ENCODE measurements at places on chromosomes 7 and 10. TPM values are rescaled to one million over a fixed set of nuclear protein-coding genes. Genes with fewer than 3 reads are reported as not detected.

IL6 gene
- 22.0 TPM for total RNA-seq

FAM25A gene
- not detected for total RNA-seq

TMEM229A gene
- not detected for total RNA-seq

NUTM2B gene
- total RNA-seq = 0.88 TPM

ZNF425 gene
- 3.3 TPM for total RNA-seq

HYAL4 gene
- total RNA-seq = not detected

ANKIB1 gene
- total RNA-seq = 40.1 TPM

EFCAB10 gene
- total RNA-seq = not detected

C10orf143 gene
- 4.9 TPM for total RNA-seq

NUPR2 gene
- not detected for total RNA-seq

SLC16A9 gene
- 0.54 TPM for total RNA-seq

ODAD2 gene
- 1.3 TPM for total RNA-seq

AQP1 gene
- total RNA-seq = not detected

PNLIPRP1 gene
- not detected for total RNA-seq

CALHM3 gene
- not detected for total RNA-seq

ZNF727 gene
- total RNA-seq = not detected

DNA sequence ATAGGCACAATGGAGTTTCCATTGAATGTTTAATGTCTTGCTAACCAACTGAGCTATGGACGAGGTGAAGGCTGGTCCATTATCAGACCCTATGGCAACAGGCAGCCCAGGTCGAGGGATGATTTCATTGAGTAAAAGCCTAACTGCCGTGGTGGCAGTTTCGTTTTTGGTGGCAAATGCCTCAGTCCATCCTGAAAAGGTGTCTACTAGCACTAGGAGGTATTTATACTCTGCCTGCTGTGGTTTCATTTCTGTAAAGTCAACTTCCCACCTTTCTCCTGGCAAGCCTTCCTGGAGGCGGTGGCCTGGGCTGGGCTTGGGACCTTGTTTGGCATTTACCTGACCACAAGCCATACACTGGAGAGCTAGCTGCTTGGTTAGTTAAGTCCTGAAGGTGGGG lies 75.8 kb downstream of the PRR15 start:
- no peak for DNase-seq

GRCh38 chr7:114760477-114760876 lies 161.4 kb upstream of the MDFIC start:
- no peak for DNase-seq

DNA sequence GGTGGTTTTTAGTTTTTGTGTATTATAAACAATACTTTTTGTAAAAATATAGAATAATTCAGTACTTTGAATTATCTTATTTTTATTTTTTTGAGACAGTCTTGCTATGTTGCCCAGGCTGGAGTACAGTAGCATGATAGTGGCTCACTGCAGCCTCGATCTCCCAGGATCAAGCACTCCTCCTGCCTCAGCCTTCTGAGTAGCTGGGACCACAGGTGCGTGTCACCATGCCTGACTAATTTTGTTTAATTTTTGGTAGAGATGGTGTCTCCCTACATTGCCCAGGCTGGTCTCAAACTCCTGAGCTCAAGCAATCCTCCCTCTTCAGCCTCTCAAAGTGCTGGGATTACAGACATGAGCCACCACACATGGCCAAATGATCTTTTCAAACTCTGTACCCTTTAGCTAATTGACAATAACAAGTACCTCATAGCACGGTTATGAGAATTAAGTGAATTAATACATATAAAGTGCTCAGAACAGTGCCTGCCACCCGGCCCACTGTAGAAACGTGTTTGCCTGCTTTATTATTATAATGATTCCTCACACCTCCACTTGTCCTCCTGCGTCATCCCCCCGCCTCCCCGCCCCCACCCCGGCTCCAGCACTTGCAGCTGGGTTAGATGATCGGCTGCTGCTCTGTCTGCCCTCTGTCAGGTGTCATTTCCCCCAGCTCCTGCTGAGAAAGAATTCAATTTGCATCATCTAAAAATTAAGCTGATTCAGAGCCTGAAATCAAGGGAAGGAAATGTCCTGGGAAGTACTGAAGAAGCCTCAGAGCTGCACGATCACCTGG lies 53.6 kb upstream of the NRF1 start:
- DNase-seq = no peak

DNA sequence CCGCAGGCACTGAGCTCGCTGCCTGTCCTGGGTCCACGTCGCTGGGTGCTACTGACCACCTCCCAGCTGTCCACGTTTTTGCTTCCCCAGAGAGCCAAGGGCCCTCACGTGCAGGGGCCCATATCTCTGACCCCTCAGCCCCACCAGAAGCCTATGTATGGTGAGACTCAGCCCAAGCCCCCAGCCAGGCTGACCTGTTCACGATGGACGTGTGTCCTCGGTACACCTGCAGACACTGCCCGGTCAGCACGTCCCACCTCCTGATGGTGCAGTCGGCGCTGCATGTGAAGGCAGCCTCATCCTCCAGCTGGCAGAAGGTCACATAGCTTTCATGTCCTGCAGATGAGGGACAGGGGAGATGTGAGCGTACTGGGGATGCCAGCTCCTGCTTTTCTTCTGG lies 9.9 kb downstream of the WDR86 start:
- no peak for DNase-seq

- no peak for DNase-seq
These were observed 743 bp upstream of the ZCCHC24 start for GRCh38 chr10:79445977-79446757.

- no peak for DNase-seq
These were observed 4.8 kb downstream of the BTRC start for GRCh38 chr10:101358706-101359300.

GRCh38 chr10:29246449-29246848 lies 42.4 kb upstream of the LYZL1 start:
- DNase-seq = no peak

- peak; percentile 84 for DNase-seq
These were observed 11.8 kb upstream of the RRP12 start for GRCh38 chr10:97412891-97413304.

- DNase-seq = no peak
These were observed 44.2 kb upstream of the FHIP2A start for GRCh38 chr10:114777415-114777814.

DNA sequence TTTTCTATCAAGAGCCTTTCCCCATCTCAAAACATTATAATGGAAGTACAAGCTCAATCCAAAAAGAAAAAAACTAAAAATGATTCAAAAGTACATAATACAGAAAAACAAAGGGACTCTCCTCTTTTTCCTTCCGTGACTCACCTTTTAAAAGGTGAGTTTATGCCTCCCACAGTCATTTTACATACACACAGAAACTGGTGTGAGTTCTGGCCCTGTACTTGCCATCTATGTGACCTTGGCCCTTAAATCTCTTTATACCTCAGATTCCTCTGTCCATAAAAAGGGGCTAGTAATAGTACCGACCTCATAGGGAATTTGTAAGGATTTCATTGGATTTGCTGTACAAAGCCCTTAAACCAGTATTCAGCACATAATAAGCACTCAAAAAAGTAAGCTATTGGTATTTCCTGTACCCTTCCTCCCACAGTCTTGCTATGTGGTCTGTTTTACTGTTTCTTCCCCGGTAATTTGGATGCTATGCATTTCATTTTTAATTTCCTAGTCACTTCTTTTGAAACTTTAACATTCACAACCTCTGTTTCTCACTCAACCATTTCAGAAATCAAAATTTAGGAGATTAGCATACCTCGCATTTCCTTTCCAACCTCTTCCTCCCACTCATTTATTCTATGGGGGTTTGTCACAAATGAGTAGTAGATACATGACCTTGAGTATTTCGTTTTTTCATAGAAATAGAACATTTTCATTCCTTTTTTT lies 39.0 kb downstream of the STK17A start:
- no peak for DNase-seq

GRCh38 chr10:116831790-116832189 lies 17.5 kb upstream of the ENO4 start:
- DNase-seq = no peak

DNA sequence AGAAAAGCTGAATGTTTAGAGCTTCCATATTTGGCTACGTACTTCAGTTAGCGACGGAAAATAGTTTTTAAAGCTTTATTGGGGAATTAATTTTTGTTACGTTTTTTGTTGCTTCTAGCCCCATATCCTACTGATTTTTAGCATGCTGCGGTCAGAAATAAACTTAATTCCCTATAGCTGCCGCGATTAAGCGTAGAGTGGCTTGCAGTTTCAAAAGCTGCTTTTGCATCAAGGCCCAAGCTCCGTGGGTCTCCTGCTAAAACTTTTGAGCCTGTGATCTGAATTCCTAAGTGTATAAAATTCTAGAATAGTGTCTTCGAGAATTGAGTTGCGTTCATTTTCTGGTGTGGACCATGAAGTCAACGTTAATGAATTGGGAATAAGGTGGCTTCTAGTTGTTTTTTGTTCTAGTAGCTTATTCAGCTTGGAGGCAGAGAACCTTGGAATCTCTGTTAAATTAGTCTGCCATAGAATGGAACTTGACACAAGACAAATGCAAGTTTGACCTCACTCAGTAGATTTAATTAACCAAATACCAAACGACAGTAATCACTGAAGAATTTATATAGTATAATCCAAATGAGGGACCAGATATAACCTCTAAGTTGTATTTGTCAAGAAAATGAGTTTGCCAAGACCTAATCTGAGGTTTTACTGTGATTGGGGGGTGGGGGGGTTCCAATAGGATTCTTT lies 977 bp downstream of the CALU start:
- DNase-seq = no peak

GRCh38 chr10:79443338-79444198 lies 1.9 kb downstream of the ZCCHC24 start:
- no peak for DNase-seq

DNA sequence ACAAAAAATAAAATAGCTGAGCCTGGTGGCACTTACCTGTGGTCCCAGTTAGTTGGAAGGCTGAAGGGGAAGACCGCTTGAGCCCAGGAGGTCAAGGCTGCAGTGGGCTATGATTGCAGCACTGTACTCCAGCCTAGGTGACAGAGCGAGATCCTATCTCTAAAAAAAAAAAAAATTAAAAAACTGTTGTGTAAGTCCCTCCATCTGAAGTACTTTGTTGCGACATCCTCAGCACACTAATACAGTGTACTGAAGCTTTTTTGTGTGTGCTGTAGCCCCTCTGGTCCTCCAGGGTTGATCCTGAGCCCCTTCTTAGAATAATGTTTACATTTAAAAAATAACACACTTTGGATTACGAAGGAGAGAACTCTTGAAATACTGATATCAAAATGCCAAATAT lies 71.3 kb downstream of the PFKFB3 start:
- peak; percentile 61 for DNase-seq

DNA sequence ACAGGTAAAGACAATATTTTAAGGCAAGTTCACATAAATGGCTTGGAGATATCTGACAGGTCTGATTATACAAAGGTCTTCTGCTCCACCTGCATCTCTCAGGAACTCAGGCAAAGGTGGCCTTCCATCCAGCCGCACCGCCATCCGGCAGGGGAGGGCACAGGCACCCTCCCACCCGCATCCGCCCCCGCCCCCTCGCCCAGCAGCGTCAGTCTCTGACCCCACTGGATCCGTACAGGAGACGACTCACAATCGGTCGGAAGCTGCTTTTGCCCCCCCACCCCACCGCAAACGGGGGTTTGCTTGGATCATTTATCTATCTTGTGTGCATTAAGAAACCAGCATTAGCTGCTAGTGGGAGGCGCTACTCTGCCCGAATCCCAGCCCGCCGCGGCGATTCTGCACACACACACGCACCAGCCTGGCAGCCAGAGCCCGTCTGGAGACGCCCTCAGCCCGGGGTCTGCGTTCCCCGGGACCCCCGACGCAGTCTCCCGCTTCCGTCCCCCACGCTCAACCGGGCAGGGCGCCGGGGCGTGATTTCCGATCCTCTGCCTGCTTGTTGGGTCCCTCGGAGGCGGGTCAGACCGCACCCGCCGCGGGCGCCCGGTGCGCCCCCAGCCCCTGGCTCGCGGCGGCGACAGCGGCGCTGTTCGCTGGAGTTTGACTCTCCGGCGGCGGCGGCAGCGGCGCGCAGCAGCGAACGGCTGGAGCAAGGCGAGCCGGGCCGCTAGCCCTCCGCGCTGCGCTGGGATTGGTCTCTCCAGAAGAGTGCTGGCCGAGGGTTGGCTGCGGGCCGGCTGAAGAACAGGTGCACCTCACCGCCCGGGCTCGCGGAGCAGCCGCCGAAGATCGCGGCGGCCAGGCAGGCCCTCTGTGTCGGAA lies 820 bp upstream of the NRG3 start:
- no peak for DNase-seq

GRCh38 chr10:98489561-98490481 lies 43.1 kb upstream of the HPS1 start:
- peak; percentile 47 for DNase-seq

DNA sequence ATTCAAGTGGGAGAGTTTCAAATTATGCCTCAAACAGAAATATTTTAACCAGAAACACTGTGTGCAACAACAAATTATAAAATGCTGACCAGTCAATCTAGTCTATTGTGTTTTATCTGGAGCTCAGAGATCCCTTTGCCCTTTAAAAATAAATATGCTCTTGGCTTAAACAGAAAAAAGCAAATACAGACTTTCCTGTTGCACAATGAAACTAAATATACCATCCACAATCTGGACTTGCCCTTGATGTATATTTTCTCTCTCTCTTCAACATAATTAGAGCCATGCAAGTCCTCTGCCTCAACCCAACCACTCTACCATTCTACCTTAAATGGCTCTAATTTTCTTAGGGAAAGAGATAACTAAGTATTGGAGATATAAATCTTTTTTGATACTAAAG lies 34.9 kb downstream of the ASAH2 start:
- no peak for DNase-seq

DNA sequence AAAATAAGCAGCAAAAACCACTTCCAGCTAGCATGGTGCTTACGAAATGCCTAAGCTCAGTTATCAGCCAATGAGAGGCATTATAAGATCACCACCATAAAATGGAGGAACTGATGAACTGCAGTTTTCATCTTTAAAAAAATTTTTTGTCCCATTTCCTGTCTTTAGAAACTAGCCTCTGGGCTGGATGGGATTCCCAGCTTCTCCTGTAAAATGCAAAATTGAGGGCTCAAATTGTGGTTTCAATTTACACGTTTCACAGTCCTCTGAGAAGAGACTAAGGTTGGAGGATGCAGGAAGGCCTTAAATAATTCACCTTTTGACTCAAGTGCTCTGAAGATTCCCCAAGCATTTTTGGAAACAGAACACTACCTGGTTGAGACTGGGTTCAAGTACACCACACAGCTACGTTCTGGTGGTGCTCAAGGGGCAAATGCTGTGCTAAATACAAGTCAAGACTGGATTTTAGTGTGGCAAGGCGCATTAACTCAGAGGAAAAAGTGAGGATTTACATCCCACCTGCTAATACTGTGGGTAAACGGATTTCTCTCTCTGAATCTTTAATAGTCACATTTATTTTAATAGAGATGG lies 951 bp downstream of the ZNF25 start:
- peak; percentile 17 for DNase-seq

DNA sequence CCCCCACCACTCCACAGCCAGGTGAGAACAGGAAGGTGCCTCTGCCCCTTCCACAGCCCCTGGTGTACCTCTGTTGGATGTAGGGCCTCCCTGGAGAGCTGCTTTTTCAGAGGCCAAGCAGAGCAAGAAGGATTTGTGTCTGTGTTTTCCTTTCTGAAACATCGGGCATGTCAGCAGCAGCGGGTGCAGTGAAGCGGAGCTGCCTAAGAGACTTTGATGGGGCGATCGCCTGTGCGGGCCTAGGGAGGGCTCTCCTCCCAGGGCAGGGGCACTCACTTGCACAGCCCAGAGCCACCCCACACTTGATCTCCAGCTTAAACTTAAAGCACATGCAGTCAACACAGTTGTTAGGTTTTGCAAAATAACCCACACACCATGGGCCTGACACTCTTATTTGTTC lies 324.7 kb downstream of the ACTR3B start:
- DNase-seq = no peak

- DNase-seq = peak; percentile 84
These were observed at the start of gene ZNF777 for GRCh38 chr7:149460493-149461277. Gene ZNF777 (minus strand): TSS chr7:149461062. CDS start chr7:149456022, 5,040 bp downstream.
